ENCODE measurements at places on chromosomes 1 and 21. TPM values are rescaled to one million over a fixed set of nuclear protein-coding genes. Genes with fewer than 3 reads are reported as not detected.
A peak's percentile ranks its signal among the peaks of the same experiment; 100 is the strongest.

DNA sequence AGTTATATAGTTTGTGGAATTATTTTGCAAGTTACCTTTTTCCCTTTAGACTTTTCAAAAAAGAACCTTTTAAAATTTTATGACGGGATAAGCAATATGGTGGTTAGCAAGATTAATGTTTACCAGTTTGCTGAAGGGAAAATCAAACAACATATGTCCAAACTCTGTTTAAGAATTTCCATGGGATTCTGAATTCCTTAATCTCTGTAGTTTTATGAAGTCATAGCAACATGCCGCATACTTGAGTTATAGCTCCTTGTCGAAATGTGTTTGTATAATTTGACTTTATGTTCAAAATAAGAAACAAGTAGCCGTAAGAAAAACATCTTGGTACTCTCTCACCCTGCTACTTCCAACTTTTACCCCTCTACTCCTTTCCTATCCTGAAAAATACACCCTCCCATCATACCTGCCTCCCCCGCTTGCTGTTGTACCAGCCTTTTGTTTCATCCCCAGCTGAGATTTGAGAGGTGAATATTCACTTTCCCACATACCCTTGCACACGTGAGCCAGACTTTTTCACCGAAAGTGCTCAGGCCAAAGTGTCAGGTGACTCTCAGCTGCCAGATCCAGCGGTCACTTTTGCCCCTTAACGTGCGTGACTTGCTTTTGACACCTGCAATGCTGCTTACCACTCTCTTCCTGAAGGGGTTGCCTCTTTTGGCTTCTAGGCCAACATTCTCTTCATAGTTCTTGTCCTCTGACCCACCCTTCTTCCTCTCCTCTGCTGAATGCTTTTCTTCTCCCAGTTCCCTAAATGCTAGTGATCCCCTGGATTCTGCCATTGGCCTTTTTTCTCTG lies 83.5 kb upstream of the ZNF326 start:
- no peak for DNase-seq

DNA sequence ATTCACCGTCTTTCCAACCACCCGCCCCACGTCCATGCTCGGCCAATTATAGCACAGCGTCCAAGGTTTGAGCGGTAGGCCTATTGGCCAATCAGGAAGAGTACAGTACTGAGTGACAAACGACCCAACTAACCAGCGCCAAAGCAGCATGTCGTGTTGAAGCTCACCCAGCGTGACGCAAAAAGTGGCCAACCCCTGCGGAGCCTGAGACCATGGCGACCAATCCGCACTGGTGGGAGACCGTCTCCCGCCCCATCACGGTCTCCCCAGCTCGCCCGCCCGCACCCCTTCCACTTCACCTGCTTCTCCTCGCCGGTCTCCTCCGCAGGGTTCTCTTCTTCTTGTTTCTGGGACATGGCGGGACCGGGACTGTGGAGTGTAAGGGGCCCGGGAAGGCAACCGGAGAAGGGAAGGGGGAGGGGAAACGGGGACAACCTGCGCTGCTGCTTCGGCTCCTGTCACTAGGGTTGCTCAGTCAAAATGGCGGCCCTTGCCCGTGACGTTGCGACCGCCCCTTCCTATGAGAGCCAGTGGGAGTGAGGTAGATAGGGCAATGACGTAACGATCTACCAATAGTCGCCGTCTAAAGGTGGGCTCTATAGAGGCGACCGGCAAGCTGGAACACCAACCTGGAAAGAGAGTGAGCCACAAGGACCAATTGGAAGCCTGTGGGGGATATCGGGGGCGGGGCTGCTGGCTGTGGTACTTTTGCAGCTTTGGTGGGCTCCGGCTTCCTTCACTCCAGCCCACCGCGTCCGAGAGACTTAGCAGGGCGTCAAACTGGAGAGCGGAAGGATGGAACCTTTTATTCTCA lies at the start of gene ENSA:
TSS of gene ENSA (minus strand) at position 498 of the 814 bp plus-strand sequence. CDS start at position 356, 142 bp downstream.
- DNase-seq: peak; percentile 100

DNA sequence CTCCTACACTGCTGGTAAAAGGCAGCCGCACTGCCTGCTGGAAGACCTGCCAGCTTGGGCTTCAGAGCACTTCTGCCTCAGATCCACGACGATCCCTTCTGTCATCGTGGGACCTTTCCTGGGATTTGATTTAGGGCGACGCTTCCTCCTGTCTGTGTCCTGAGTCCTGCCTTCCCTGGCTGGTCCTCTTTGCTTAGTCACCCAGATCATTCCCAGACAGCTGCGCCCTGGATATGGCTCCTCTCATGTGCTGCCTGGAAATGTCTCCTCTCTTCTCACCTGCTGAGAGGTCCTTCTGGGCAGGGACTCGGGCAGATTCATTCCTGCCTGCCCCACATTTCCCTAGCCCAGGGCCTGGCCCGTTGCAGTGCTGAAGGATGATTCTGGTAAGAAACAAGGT lies 72.4 kb upstream of the POU3F1 start:
- DNase-seq: no peak

GRCh38 chr1:153533689-153534201 lies 2.0 kb downstream of the S100A6 start:
- no peak for DNase-seq

DNA sequence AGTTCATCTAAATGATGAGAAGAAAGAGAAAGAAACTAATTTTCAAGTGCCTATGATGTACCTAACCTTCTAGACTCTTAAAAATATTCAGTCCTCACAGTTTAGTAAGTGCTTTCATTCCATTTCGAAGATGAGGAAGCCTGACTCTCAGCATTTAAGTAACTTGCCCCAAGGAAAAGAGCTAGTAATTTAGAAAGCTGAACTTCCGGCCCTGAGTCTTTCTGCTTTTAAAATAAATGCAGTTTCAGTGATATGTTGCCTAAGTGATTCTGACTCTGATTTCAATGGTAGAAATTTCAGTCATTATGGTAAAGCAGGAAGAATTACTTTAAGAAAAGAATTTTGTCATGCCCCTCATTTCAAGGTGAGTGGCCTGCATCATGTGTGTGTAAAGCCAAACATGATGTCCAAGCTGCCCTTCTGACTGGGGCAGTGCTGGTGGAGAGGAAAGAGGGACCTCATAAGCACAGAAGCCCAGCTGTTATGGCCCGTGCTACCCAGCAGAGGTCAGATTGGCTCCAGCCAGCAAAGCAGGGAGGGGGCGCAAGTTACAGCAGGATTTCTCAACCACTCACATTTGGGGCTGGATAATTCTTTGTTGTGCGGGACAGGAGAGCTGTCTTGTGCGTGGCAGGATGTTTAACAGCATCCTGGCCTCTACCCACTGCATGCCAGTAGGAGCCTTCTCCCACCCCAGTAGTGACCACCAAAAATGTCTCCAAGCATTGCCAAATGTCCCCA lies 10.7 kb downstream of the ATP1A4 start:
- peak; percentile 19 for DNase-seq

Gene S100A3
- total RNA-seq: not detected

Gene PPIE
- 71.9 TPM for total RNA-seq

Data from OCI-LY7 (cell line).